Activated naive CD8-positive, alpha-beta T cell treated with anti-CD3 and anti-CD28 coated beads, Interleukin-2, amount 10 ng/mL, durations not matched to agents 7 days and 5 days (primary cell): ENCODE measurements at places on chromosomes 5 and 9. TPM values are rescaled to one million over a fixed set of nuclear protein-coding genes. Genes with fewer than 3 reads are reported as not detected.

The ZNF658 gene
- total RNA-seq = 5.5 TPM

The GFI1B gene
- total RNA-seq = not detected

DNA sequence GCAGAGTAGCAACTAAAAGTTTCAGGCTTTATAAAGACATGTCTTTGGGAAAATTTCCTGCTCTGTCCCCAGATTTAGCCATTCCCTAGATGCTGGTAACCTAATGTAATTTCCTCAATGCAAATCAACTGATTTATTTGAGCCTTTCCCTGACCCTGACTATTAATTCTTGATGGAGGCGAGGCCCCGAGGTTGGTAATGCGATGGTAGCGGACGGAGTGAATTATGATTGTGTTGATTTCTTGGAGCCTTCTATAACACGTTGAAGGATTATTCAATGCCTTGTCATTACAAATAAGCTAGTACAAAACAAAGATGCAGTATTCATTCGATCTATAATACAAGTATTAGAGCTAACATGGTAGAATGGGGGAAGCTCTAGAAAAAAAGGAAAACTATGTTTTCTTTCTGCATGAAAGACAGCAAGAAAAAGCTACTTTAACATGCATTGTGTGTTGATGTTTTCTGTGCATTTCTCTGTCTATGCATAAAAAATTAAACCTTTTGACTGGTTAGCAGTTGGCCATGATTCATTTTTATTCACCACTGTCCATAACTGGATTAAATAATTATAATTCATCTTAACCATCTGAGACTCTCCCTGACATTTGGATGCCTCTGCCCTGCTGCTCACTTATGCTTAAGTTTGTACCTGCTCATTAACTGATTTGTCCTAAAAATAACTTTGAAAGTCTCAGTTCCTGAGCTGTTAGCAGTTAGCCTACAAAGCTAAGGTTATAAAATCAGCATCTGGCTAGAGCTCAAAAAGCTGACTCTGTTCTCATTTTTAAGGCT, 490.2 kb upstream of the NUDT12 start:
- no peak for DNase-seq

DNA sequence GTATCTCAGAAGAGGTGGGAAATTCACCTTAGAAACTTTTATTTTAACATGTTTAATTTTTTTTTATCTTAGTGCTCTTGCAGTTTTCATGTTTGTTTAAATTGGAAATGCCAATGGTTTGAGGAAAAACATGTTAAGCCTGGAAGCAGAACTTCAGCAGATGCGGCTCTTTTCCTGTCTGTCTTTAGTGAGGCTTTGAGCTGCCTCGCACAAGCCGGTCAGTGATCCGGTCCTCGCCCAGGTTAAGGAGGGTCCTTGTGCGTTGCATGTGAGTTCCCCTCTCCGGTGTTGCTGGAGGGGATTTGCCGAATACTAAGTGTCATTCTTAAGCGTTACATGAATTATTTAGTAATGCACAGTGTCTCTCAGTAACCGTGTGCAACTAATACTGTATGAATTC, 9.4 kb upstream of the PLEKHG4B start:
- no peak for DNase-seq

- DNase-seq = no peak
Observed at GRCh38 chr9:136666372-136667213, 3.9 kb downstream of the EGFL7 start.
